ENCODE measurements at places on chromosomes 1 and 21.

GRCh38 chr1:66267201-66267940 is 266.6 kb upstream of the SGIP1 start:
- DNase-seq = no peak

DNA sequence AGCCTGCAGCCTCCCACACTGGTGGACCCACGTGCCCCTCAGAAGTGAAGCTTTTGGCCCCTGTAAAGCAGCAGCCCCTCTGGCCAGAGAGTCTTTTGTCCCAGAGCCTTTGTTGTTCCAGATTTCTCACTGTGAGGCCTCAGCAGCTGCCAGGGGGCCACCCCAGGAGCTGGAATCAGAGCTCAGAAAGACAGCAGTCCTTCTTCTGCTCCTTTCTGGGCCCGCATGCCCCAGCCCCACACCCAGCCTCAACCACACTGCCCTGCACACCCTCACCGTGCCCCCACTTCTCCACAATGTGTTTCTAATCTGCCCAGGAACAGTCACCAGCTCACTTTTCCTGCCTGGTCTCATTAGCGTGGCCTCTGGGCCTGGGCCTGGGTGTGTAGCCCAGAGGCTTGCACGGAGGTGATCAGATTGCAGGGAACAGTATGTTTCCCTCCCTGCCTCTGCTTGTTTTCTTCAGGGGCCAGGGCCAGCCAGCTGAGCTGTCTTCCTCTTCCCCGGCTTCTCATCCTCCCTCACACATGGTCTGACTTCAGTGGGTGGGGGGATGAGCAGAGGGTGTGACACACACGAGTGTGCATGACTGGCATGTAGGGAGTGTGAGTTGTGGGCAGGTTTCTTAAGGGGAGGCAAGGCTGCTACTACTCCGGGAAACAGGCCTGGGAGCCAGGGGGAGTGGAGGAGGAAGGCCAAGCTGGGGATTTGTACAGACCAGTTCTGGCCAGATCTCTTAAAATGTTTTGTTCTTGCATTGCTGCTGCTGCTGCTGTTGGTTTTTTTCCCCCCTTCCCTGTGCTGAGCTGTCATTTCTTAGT is 82.5 kb upstream of the ZNF648 start:
- no peak for DNase-seq

DNA sequence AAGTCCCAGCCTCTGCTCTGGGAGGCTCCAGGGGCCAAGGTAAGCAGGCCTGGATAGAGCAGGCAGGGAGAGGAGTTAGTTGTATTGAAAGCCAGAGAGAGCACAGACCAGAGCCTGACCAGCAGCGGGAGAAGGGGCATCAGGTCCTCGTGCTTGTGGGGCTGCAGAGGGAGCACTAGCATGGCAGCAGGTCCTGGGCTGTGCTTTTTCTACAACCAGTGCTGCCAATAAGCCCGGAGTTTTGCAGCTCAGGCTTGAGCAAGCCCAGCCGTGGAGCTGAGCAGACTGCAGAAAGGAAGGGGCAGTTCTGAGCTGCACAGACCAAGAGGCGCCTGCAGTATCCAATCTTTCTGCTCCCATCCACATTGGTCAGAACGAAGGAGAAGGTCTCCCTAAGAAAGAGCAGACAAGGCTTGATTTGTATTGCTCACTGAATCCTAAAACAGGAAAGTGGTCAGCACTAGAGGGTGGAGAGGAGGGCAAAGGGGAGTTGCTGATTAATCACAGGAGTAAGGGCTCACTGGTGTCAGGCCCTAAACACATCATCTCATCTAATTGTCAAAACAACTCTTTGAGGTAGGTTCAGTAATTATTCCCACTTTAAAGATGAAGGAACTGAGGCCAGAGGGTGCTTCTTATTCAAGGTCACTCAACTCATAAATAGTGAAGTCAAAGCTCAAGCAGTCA is 2.7 kb downstream of the DENND2D start:
- DNase-seq = no peak

- DNase-seq = no peak
Measured at GRCh38 chr1:69611316-69611715, 43.6 kb downstream of the LRRC7 start.

- DNase-seq = no peak
Measured at GRCh38 chr1:43302201-43302600, 1.4 kb downstream of the TIE1 start.

- DNase-seq = peak; percentile 23
Measured at GRCh38 chr1:173420330-173420806, 56.8 kb upstream of the PRDX6 start.

- DNase-seq = no peak
Measured at GRCh38 chr1:200794506-200795065, 55.9 kb downstream of the CAMSAP2 start.

- DNase-seq = peak; percentile 61
Measured at GRCh38 chr1:221742555-221743415, 896 bp upstream of the DUSP10 start.

DNA sequence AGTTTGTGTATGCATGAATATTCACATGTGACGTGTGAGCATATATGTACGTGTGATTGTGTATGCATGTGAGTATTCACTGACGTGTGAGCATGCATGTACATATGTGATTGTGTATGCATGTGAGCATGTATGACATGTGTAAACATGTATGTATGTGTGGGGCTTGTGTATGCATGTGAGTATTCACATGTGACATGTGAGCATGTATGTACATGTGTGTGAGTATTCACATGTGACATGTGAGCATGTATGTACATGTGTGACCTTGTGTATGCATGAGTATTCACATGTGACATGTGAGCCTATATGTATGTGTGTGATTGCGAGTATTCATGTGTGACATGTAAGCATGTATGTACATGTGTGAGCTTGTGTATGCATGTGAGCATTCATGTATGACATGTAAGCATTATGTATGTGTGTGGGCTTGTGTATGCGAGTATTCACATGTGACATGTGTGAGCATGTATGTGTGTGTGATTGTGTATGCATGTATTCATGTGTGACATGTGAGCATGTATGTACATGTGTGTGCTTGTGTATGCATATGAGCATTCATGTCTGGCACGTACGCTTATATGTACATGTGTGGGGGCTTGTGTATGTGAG is 47.8 kb downstream of the COL18A1 start:
- DNase-seq = no peak

DNA sequence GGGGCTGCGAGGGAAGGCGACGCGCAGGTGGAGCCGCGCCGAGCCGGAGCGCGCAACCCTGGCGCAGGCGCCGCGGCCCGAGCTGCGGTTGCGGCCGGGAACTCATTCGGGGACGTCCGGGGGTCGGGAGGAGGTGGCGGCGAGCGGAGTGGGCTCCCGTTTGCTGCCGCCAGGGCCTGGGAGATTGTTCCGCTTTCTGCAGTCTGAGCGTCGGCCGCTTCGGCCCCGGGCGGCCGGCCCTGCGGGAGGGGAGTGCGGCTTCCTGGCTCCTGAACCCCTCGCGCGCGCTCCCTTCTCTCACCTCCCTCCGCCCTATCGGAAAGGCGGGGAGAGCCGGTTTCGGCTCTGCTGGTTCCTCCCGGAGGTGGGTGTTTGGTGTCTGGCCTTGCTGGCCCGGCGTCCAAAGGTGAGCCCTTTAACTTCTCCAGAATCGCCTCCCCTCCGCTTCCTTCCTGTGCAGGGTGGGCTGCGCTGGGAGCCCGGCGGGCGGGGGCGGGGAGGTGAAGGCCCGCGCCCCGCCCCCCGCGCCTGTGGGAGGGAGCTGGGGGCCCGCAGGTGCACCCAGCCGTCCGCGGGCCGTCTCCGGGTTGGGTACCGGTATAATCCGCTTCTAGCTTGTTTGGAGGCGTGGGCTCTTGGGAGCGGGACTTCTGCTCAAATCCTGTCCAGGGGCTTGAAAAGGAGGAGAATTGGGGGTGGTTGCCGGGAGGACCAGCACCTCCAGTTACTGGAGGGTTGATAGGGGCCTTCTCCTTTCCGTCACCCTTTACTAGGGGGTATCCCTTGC is 683 bp downstream of the LRRC8D start:
- no peak for DNase-seq

GRCh38 chr1:115118611-115119010 is 29.3 kb upstream of the TSPAN2 start:
- DNase-seq = no peak

DNA sequence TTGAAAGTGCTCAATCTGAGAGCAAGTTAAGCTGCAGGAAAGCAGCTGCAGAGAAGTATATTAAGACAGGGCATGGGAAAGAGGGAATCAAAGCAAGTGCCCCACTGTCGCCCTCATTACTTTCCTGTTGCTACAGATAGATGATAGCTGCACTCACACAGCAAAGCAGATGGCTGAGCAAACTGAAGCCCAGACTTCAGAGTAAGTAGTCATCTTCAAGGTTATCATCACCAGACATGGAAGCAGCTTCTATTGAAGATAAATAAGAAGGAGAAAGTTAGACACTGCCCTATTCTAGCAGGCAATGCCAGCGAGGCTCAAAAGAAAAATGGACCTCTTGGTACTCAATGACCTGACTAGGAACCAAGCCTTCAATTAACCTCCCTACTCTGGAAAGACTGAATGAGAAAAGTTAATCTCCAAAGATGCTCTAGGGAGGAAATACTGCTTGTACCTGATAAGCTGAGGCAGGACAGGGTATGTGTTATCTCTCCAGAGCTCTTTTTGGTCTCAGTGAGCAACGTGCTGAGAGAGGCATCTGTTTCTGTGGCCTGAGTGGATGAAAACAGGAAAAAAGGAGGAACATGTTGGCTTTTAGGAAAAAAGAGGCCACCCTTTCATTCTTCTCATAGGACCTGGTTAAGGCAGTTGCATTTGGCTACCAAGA is 11.1 kb upstream of the MRPL9 start:
- no peak for DNase-seq

- DNase-seq = no peak
Measured at GRCh38 chr1:86515597-86515996, 31.3 kb upstream of the CLCA4 start.

DNA sequence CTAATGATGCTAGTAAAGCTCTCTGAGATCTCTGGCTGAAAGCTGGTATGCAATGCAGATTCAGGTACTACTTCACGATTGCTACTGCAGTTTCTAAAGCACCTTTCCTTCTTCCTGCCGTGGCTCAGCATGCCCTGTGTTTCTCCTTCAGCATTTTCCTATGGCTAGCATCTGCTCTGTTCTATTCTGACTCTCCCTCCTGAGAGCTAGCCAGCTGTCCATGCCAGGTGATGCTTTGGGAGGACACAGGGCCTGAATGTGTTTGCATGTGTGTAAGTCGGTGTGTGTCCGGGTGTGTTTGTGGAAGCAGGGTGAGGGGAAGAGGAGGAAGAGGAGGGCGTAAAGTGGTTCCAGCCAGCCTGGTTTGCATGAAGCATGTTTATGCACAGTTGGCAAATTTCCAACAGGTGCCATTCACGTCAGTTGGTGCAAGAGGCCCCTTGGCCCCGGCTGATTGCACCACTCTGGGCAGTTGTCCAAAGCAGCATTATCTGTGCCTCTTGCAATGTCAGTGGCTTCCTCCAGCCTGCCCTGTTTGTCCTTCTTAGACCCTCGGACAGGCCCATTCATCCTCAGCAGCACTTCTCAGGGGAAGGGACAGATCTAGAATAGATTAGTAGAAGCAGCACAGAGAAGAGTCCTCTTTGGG is 433.3 kb downstream of the DISC1 start:
- no peak for DNase-seq

- DNase-seq = no peak
Measured at GRCh38 chr1:65948609-65949229, 156.0 kb downstream of the PDE4B start.

GRCh38 chr1:172815740-172816139 is 156.8 kb downstream of the FASLG start:
- no peak for DNase-seq

DNA sequence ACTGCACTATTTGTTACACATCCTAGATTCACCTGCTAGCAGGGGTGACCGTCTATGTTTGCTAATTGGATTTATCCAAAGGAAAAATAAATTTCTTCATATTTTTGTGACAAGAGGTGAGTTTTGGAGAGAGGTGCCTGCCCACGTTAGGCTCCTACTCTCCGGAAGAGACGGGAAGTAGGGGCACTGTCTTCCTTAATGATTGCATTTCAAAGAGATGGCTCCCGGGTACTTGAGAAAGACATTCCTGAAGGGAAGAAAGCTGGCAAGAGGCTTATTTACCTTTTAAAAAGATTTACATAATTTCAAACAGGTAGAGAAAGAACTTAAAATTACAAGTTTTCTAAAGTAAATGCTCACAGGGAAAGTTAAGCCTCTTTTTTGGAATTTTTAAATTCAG is 18.7 kb upstream of the IL19 start:
- DNase-seq = no peak

DNA sequence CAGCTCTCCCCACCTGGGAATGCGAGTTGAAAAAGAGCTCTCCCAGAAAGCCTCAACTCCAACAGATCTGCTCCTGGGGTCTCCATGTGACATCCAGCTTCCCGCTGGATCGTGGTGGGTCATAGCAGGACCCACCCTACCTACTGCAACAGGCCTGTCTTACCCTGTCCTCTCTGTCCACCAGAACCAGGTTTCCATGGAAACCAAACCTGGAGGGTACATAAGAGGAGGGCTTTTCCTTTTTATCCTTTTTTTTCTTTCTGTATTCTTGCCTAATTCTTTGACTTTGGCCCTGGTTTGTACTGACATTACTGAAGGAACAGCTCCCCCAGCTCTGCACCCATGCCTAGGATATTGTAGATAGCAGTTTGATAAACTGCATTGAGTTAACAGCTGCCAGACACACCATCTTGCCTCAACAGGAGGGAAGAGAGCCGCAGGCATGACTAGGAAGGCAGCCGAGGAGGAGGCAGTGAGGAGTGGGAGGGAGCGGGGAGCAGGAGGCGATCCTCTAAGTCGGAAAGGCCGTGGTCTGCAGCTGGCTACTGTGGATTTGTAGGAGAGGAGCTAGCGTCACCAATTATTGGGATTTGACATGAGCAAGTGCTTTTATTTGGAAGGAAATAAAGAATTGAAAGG is 9.7 kb upstream of the FMOD start:
- DNase-seq = no peak

- no peak for DNase-seq
Measured at GRCh38 chr1:221148660-221149059, 269.4 kb downstream of the HLX start.

DNA sequence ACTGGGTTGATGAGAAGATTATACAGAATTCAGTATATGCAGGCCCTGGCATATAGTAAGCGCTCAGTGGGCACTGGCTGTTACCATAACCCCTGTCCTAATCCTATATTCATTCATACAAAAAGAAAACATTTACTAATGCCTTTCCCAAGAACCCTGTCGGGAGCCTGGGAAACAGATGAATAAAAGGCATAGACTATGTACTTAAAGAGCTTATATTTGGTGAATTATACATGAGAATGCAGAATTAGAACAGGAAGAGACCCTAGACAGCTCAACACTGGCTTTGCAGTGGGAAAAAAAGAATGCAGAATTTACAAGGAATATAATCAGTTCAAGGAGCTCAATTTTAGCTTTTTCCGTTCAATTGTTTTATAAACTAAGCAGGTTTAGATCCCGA is 10.9 kb downstream of the AK2 start:
- DNase-seq = no peak

GRCh38 chr1:66353257-66353656 is 180.7 kb upstream of the SGIP1 start:
- DNase-seq = no peak

- DNase-seq = no peak
Measured at GRCh38 chr1:117596023-117596720, 9.7 kb upstream of the TENT5C start.

DNA sequence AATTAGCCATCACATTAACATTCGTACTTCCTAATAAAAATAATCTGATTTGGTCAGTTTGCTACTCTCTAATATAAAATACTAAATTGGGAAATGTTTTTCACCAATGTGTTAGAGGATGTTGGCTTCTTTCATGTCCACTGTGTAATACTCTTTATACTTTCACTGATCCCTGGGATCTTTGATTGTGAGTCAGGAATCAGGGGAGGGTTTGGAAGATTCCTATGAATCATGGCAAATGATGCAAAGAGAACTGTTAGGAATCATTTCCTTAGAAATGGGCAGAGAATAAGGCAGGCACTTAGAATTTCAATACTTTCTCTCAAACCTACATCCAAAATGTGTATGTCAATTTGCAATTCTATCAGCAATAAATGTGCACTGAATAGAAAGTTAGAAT is 31.0 kb downstream of the KRTAP24-1 start:
- no peak for DNase-seq

All from stimulated activated CD8-positive, alpha-beta memory T cell treated with anti-CD3 and anti-CD28 coated beads, Interleukin-7, amount 100 ng/mL, for 1 hour (primary cell).